ENCODE measurements at places on chromosomes 6 and 20.

DNA sequence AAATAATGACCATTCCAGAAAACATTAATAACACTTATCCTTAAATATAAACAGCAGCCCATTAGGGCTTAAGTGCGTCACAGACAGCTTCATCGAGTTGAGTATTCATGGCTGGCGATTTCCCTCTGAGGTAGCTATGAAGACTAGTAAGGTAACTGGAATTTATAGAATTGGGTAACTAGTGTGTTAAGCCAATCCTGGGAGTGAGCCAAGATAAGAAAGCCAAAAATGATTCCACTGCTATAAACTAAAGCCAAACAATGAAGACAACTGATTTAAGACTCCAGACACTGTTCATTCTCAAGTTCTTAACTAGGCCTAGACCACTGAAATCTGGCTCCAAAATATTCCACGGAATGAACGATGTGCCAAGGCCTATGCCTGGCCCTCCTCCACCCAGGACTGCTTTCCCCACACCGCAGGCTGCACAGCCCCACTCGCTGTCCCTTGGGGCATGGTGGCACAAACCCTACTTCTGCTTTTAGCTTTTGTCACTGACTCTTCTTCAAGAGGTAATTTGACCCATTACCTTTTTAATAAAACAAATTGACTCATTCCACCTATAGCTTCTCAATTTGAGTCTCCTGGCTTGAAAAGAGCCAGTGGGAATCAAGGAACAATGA, 66.0 kb downstream of the BLOC1S5 start:
- DNase-seq, result no peak

DNA sequence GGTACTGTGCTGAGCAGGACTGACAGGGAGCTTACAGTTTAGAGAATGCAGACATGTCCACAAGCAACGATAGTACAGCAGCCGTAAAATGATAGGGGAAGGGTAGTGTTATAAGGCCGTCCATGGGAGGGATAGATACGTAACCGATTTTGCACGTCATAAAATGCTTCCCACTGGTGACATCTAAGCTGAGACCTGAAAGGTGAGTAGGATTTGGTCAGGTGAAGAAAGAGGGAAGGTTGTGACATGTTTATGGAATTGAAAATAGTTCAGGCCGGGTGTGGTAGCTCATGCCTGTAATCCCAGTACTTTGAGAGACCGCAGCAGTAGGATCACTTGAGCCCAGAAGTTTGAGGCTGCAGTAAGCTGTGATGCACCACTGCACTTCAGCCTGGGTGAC, 25.6 kb downstream of the SNX9 start:
- no peak for DNase-seq

- DNase-seq, result no peak
These were observed 404.8 kb downstream of the CD109 start for GRCh38 chr6:74100719-74101287.

DNA sequence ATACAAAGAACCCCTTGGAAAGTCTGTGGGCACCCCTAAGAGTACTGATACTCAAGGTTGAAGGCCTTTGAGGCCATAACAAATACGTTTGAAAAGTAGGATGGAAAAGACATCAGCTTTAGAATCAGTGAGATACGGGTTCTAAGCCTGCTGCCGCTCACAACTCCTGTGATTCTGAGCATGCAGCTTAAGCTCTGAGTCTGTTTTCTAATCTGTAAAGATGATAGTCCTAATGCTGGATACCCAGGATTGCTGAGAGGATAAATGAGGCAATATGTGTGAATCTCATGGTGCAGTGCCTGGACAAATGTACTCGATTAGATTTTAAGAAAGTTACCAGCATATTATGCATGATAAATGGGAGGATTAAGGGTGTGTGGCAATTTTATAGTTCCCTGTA, 321.0 kb upstream of the HSF2 start:
- DNase-seq, result no peak

DNA sequence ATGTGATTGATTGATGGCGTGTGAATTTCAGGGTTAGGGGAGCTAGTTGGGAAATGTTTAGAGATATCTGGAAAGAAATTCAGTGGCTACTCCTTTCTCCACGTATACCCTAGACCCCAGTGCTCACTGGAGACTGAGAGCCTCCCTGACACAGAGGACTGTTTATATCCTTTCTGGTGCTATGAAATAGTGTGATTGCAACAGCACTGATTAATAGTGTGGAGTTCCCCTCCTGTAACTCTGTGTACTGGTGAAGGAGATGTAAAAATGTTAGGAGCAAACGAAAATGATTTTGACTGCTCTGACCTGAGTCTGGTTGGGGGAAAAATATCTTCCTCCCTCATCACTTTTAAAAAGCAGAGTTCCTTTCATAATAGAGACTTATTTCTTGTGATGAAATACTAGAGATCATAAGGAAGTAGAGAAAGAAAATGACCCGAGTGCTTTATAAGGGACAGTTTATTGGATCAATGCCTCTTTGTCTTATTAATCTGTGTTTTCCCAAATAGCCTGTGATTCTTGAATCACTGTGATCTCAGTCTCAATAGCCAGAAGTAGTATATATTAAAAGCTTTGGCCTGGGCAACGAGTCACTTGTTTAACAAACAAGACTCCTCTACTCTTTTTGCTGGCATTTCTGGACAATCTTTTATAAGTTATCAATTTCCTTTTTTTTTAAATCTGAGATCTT, 92.3 kb downstream of the RNF182 start:
- no peak for DNase-seq

GRCh38 chr6:30926644-30927043, 5.3 kb downstream of the SFTA2 start:
- DNase-seq, result no peak
